ENCODE measurements at places on chromosomes 4 and X.

DNA sequence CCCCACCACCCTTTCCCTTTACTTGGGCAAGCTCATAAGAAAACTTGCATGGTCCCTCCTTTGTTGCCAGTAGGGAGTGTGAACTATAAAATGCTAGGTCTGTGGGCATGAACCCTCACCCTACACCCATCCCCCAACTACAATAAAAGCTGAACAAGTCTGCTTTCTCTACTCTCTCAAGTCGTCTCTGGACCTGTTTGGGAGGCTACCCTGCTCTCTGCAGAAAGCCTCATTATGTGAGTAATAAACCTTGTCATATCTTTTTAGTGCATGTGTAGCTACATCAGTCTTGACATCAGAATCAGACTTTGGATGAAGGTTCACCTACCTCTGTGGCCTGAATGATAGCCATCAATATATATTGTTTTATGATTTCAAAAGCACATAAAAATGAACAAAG lies 155.4 kb upstream of the FAM241A start:
- no peak for DNase-seq

GRCh38 chrX:41561045-41561444 lies 113.9 kb downstream of the NYX start:
- peak; percentile 19 for DNase-seq

- no peak for DNase-seq
Measured at GRCh38 chr4:80611678-80611979, 276.1 kb downstream of the CFAP299 start.

DNA sequence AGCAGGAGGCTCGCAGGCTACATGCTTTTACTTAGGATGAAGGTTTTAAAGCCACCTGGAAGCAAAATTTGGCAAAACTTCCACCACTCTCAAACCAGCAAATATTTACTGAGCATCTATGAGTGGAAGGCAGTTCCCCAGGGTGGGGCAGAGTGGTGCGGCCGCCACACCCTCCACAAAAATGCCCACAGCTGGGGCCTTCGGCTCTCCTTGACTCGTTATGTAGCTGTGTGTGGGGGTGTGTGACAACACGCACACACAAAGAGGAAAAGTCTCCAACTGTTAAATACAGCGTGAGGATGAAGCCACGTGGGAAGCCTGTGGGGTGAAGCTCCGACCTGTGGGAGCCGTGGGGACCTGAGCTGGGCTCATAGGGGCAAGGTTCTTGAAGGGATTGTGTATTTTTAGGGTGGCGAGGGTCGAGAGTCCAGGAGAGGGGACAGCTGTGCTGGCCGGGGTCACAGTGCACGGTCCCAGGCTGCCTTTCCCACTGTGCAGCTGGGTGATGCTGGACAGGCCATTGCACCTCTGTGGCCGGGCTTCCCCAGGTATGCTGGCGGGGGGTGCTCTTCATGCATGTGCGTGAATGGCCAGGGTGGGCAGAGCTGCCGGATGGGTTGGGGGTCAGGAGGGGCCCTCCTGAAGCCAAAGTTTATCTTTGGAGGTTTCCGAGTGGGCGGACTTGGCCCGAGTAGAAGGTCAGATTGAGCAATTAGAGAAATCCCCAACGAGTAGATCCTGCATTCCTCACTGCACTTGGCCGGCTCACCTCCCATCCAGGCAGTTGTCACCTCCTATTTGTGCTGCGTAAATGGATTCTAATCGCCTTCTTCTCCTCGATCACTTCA lies 25.4 kb downstream of the SORCS2 start:
- no peak for DNase-seq

DNA sequence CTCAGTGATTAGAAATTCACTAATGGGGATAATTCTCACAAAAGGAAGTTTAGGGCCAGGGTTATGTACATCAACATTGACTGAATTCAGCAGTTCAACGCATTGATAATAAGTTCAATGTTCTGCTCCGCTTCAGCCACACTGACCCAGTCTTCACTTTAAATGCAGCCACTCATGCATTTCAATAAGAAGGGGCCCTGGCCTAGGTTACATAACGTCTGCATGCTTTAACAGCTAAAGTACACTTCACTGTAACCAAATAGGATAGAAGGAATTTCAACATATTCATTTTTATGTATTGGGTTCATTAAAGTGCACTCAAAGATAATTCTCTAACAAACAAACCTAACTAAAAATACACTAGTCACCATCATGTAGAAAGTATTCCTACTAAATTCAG lies 12.8 kb upstream of the TSPAN7 start:
- no peak for DNase-seq

DNA sequence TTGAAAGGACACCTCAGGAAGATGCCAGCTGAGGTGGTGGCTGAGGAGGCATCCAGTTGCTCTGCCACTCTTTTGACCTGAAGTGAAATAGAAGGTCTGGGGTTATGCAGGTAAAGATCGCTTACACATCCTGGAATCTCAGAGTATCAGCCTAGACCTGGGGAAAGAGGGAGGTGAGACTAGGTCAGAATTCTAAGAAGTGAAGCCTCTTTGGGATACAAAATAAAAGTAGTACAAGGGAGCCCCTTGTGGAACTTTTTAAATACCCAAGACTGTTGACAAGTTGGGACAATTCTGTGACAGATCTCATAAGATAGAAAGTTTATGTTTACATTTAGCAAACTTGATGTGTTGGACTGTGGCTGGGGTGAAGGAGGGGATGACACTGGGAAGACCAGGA lies 263.1 kb downstream of the SPRY1 start:
- no peak for DNase-seq

GRCh38 chrX:104136241-104137019 lies 20.4 kb downstream of the SLC25A53 start:
- DNase-seq: peak; percentile 14

GRCh38 chr4:101451086-101451485 lies 103.8 kb upstream of the PPP3CA start:
- DNase-seq: no peak

- DNase-seq: no peak
Measured at GRCh38 chr4:183540410-183541009, 35.7 kb downstream of the ING2 start.

DNA sequence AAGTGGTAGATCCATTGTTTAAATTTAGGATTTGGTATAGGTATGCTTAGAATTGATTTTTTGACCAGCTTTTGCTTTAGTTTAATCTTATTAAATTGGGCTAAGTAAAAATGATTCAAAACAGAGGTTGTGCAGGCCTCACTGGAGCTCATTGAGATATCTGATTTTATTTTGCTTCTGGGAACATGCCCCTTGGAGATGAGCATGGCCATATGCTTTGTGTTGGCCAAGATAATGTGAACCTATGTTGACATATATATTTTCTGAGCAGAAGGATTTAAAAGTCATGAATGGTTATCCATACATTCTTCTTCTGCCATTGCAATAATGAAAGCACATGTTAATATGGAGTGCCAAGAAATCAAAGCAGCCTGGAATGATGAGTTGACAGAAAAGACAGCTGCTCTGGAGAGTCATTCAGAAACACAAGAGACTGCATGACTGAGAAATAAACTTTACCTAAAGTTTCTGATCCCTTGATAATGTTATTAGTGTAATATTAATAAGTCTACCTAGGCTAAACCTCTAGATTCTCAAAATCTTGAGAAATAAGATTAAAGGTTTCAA lies 489.7 kb upstream of the GNPDA2 start:
- DNase-seq: no peak

GRCh38 chr4:141376769-141377168 lies 156.1 kb downstream of the ZNF330 start:
- DNase-seq: no peak

DNA sequence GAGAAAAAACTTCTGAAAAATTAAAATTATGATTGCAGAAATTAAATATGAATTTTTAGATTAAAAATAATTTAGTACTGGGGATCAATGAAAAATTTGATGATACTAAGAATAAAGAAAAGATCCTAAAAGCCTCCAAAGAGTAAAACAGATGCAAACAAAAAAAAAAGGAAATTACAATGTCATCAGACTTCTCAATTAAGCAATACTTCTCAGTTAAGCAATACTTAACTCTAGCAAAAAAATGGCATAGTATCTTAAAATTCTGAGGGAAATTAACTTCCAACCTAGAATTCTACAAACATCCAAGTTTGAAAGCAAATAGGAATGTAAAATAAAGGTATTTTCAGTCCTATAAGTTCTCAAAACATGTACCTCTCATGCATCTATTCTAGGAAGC lies 141.2 kb upstream of the INTU start:
- DNase-seq: no peak

DNA sequence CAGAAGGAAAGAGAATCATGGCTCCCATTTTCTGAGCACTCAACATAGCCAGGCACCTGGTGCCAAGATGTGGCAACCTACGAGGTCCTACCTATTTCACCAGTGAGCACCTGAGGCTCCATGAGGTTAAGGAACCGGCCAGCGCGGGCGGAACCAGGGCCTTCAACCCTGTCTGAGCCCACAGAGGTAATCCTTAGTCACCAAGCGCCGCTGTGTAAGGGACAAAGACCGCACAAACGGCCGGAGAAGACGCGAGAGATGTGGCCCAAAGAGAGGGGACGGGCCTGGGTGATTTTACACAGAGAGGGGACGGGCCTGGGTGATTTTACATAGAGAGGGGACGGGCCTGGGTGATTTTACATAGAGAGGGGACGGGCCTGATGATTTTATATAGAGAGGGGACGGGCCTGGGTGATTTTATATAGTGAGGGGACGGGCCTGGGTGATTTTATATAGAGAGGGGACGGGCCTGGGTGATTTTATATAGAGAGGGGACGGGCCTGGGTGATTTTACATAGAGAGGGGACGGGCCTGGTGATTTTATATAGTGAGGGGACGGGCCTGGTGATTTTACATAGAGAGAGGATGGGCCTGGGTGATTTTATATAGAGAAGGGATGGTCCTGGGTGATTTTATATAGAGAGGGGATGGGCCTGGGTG lies 114.2 kb downstream of the SMIM20 start:
- DNase-seq: no peak

DNA sequence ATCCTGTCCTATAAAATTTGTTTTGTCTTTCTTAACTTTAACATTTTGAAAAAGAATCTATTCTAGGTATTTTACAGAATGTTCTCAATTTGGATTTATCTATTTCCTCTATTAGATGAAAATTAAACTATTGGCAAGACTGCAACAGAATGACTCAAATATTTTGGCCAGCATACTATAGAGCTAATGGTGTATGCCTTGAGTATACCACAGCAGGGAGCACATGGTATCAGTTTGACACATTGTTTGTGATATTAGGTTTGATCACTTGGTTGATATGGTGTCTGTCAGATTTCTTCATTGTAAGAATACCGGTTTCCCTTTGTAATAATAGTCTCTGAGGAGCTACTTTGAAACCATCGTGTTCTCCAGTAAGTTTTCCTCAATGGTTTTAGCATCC lies 87.8 kb upstream of the NPNT start:
- no peak for DNase-seq

- DNase-seq: no peak
Measured at GRCh38 chr4:85784947-85785346, 310.0 kb downstream of the ARHGAP24 start.

All from activated T-helper 2 cell treated with anti-CD3 and anti-CD28 coated beads, Interferon-gamma antibody, Interleukin-2, Interleukin-4, amounts not matched to agents 10 μg/mL and 5 μg/mL and 100 μg/mL, durations not matched to agents 14 hours and 24 hours and 36 hours (primary cell).